ENCODE measurements at places on chromosomes 16 and 17.

DNA sequence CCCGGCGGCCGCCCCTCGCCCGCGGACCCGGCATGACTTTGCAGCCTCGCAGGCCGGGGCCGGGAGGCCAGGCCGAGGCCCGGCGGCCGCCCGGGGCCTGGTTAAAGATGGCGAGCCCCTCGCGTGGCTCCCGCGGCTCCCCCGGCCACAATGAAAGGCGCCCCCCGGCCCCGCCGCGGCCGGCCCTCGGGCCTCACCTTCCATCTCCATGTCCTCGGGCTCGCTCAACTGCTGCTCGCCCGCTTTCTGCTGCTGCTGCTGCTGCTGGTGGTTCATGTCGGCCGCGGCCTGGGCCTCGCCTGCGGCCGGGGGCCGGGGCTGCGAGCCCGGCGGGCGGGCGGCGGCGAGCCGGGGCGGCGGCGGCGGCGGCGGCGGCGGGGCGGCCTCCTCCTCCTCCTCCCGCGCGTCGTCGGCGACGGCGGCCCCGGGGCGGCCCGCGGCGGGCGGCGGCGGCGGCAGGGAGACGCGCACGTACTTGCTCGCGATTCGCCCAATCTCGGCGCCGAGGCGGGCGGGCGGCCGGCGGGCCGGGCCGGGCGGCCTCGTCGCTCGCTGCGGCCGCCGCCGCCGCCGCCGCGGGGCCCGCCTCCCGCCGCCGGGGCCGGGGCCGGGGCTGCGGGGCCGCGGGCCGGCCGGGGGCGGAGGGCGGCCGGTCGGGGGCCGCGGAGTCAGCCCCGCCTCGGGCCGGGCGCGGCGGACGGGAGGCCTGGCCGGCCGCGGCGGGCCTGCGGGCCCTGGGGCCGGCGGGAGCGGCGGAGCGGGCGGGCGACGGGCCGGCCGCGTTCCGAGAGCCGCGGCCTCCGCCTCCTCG, 491 bp downstream of the USP7 start:
- peak; percentile 16 for DNase-seq

GRCh38 chr17:59328601-59329000, 2.9 kb upstream of the YPEL2 start:
- DNase-seq = no peak

DNA sequence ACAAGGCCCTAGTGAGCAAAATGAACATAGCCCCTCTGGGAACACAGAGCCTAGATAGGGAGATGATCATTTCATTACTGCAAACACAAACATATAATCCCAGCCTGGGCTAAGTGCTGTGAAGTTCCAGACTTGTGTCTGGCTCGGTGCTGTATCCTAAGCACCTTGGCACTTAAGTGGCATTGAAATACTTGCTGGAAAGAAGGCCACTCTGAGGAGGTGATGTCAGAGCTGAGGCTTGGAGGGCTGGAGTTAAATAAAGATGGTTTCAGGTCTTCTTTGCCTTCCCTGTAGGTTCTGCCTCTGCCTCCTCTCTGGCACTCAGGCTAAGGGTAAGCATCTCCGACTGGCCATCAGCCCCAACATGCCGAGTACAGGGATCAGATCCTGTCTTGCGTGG, 2.4 kb upstream of the CACNA1G start:
- no peak for DNase-seq

DNA sequence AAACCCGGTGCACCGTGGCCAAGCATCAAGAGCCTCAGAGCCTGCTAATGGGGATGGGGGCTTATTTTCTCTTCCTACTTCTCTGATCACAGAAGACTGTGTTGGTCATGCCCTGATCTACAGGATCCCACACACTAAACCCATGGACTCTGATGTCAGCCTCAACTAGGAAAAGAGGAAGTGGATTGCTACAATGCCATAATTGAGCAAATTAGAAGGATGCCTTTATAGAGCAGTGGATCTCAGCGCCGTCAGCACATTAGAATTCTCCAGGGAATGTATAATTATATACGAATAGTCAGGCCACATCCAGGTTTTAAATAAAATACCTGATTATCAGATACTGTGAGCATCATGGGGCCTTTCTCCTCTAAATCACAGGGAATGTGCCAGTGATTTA, 64.8 kb downstream of the VAT1L start:
- peak; percentile 19 for DNase-seq

GRCh38 chr16:13968835-13969234, 48.9 kb downstream of the ERCC4 start:
- no peak for DNase-seq

All from fibroblast of skin of abdomen (primary cell).